ENCODE measurements at places on chromosomes 3 and 15. TPM values are rescaled to one million over a fixed set of nuclear protein-coding genes. Genes with fewer than 3 reads are reported as not detected.
A peak's percentile ranks its signal among the peaks of the same experiment; 100 is the strongest.

DNA sequence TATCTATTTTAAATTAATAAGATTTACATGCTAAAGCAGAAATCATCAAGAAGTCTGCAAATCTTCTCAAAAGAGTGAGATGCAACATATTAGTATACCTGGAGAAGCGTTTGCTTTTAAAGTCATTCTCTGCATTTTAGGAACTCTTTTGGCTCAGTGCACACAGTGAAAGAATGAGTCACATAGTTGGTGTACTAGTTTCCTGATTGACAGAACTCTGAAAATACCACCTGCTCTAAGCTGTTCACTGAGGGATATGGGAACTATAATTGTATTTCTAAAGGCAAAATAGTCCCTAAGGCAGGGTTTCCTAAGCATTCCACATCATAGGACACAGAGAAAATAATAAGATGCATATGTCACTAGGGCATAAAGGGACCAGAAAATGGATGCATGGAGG lies 838.5 kb downstream of the DIPK2A start:
- no peaks in the 10 kb centered on the region for H3K4me1 ChIP-seq
- DNase-seq: no peak
- H3K27me3 ChIP-seq: no peaks in the 10 kb centered on the region
- no peak overlapping the region for H3K4me3 ChIP-seq

- no peaks in the 10 kb centered on the region for H3K27me3 ChIP-seq
- H3K36me3 ChIP-seq: no peaks in the 10 kb centered on the region
- no peak overlapping the region for H3K4me3 ChIP-seq
- DNase-seq: no peak
- H3K27ac ChIP-seq: no peak overlapping the region
- no peaks in the 10 kb centered on the region for H3K4me1 ChIP-seq
These were observed 43.2 kb downstream of the MAP3K13 start for GRCh38 chr3:185406121-185406620.

- no peaks in the 10 kb centered on the region for H3K4me1 ChIP-seq
- no peak for DNase-seq
- H3K27ac ChIP-seq: no peak overlapping the region
- H3K27me3 ChIP-seq: no peaks in the 10 kb centered on the region
- no peak overlapping the region for H3K4me3 ChIP-seq
These were observed 181.6 kb upstream of the SOX14 start for GRCh38 chr3:137582484-137582883.

- no peak overlapping the region for H3K27ac ChIP-seq
- H3K4me1 ChIP-seq: no peaks in the 10 kb centered on the region
- no peak for DNase-seq
These were observed 45.3 kb downstream of the PLS1 start for GRCh38 chr3:142641504-142641903.

- no peak for DNase-seq
- no peaks in the 10 kb centered on the region for H3K27me3 ChIP-seq
- H3K27ac ChIP-seq: no peak overlapping the region
- no peaks in the 10 kb centered on the region for H3K4me1 ChIP-seq
- H3K4me3 ChIP-seq: no peak overlapping the region
These were observed 86.1 kb downstream of the RTP4 start for GRCh38 chr3:187454085-187454815.

- no peaks in the 10 kb centered on the region for H3K27me3 ChIP-seq
- no peaks in the 10 kb centered on the region for H3K36me3 ChIP-seq
- no peak overlapping the region for H3K27ac ChIP-seq
- DNase-seq: peak; percentile 61
- H3K4me3 ChIP-seq: no peak overlapping the region
- H3K4me1 ChIP-seq: no peaks in the 10 kb centered on the region
These were observed 8.0 kb upstream of the SEMA4B start for GRCh38 chr15:90192961-90193786.

DNA sequence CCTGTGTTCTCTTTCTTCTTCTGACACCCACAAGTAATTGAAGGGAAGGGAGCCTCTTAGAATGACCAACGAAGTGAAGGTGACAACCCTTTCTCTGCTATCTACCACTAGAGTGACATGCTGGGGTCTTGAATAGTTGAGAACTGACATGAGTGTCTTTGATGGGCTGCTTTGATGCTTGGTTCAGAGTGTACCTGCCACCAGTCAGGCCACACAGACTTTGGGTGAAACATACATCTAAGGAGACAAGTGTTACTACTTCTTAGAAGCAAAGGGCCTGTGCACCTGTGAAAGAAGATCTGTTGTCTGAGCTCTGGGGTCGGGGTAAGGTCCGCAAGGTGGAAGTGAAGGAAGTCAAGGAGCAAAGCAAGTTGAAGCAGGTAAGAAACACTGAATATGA lies 1040.7 kb upstream of the CFAP20DC start:
- H3K4me3 ChIP-seq: no peak overlapping the region
- no peaks in the 10 kb centered on the region for H3K36me3 ChIP-seq
- H3K4me1 ChIP-seq: no peaks in the 10 kb centered on the region
- no peak for DNase-seq
- H3K27me3 ChIP-seq: no peaks in the 10 kb centered on the region
- no peak overlapping the region for H3K27ac ChIP-seq

GRCh38 chr3:43926055-43926454 lies 235.3 kb downstream of the ABHD5 start:
- H3K36me3 ChIP-seq: no peaks in the 10 kb centered on the region
- no peaks in the 10 kb centered on the region for H3K27me3 ChIP-seq
- no peak overlapping the region for H3K4me3 ChIP-seq
- no peak overlapping the region for H3K27ac ChIP-seq
- no peak for DNase-seq

DNA sequence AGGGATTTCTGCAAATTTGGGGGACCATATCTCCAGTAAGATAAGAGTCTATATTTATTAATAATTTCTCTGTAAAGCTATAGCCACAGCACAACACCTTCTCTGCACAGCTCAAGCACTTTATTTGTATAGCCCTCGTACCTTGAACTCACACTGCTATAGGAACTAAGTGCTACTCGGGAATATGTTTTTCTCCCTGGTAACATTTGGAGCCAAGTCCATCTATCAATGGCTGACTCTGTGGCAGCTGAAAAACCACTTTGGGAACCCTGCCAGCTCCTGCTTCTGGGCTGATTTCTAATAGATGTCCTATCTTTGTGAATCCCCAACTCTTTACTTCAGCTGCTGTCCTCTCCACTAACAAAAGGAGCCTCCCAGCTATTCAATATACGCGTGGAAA lies 298.5 kb downstream of the GBE1 start:
- H3K4me1 ChIP-seq: no peaks in the 10 kb centered on the region
- H3K27me3 ChIP-seq: no peaks in the 10 kb centered on the region
- no peak for DNase-seq
- no peaks in the 10 kb centered on the region for H3K36me3 ChIP-seq

DNA sequence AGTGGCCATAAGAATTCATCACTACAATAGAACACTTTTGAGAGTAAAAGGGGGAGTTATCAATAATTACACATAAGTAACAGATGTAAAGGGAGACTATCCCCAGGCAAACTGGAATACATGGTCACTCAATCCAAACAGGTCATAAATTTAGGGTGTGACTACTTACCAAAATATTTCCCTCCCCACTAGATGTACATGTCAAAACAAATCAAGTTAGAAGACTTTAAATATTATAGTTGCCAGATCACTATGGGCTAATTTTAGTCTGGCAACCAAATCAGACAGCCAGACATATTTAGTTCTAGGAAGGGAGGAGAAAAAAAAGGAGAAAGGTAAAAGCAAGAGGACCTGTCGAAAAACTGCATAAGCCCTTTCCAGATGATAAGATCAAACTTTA lies 23.1 kb downstream of the SLC24A5 start:
- no peaks in the 10 kb centered on the region for H3K36me3 ChIP-seq
- no peaks in the 10 kb centered on the region for H3K27me3 ChIP-seq
- peaks cover 2% of the 10 kb centered on the region for H3K4me1 ChIP-seq
- H3K27ac ChIP-seq: no peak overlapping the region
- H3K4me3 ChIP-seq: no peak overlapping the region

DNA sequence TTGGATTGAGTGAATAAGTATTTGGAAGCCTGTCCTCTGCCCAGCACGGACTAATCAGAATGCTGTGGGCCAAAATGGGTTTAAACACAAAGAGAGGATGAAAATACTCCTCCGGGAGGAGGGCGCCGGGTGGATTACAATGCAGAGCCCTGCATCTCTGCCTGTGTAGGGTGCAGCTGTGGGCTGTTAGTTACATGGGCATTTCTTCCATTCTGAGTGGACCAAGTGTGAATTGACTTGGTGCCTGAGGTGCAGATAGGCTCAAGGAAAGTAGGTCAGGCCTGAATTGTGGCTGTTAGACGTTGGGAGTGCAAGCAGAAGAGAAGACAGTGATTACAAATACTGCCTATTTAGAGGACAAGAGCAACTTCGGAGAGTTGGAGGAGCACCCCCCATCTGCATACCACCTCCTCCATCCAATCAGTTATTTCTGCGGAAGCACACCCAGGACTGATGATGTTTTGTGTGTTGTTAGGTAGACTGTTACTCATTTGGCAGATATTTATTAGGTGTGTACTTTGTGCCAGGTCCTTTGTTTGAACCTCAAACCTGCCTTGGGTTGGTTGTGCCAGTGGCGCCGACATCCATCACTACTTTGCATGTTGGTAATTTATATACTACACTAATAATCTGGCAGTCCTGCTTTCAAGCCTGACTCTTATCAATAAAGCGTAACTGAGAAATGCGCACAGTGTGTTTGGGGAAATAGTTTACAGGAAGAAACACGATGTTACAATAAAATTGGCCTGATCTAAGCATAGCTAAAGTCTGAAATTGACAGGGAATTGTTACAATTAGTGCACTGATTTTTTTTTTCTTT lies 33.0 kb downstream of the PTPRG start:
- H3K36me3 ChIP-seq: no peaks in the 10 kb centered on the region
- peaks cover 16% of the 10 kb centered on the region for H3K4me1 ChIP-seq
- H3K27me3 ChIP-seq: no peaks in the 10 kb centered on the region
- no peak overlapping the region for H3K4me3 ChIP-seq
- no peak for DNase-seq
- no peak overlapping the region for H3K27ac ChIP-seq

GRCh38 chr3:43345877-43346276 lies 59.5 kb downstream of the SNRK start:
- H3K27me3 ChIP-seq: no peaks in the 10 kb centered on the region
- no peak for DNase-seq
- no peak overlapping the region for H3K27ac ChIP-seq
- H3K4me1 ChIP-seq: no peaks in the 10 kb centered on the region
- H3K36me3 ChIP-seq: peaks cover 21% of the 10 kb centered on the region
- no peak overlapping the region for H3K4me3 ChIP-seq

- no peaks in the 10 kb centered on the region for H3K27me3 ChIP-seq
- no peak for DNase-seq
- H3K4me3 ChIP-seq: no peak overlapping the region
- peaks cover 4% of the 10 kb centered on the region for H3K4me1 ChIP-seq
- no peak overlapping the region for H3K27ac ChIP-seq
- no peaks in the 10 kb centered on the region for H3K36me3 ChIP-seq
These were observed 113.2 kb downstream of the PTPRG start for GRCh38 chr3:61674596-61674995.

DNA sequence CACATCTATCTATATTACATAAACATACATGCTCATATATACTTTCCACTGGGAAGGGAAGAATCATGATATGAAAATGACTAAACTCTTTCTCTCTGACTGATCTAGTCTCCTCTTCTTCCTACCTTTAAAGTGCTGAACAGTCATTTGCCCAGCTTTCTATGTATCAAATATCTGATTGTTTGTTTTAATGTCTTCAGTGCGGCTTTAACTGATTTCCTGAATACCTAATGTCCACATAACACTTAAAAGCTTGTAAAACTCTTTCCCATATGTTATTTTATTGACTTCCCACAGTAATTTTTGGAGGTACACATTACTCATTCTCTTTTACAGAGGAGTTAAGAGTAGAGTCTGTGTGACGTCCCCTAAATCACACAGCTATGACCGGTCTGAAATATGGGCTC lies 28.2 kb downstream of the CPOX start:
- no peaks in the 10 kb centered on the region for H3K4me1 ChIP-seq
- no peaks in the 10 kb centered on the region for H3K27me3 ChIP-seq
- no peaks in the 10 kb centered on the region for H3K36me3 ChIP-seq
- DNase-seq: no peak
- no peak overlapping the region for H3K27ac ChIP-seq
- H3K4me3 ChIP-seq: no peak overlapping the region

DNA sequence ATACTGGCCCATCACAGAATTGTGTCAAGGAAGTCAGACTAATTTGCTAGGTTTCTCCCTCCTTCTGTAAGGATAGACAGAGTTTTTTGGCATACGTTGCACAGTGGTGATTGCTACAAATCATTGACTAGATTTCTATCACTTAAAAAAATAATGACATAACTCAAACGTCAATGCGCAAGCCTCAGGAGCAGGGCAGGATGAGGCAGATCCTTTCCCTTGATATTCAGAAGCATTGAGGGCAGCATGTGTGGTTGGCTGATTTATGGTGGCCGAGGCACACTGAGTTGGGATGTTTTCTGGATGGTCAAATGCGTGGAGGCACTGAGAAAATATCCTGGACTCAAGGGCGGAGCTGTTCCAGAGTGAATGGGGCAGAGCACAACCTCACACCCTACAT lies 14.4 kb downstream of the THSD4 start:
- no peak for DNase-seq
- H3K27me3 ChIP-seq: no peaks in the 10 kb centered on the region
- H3K36me3 ChIP-seq: no peaks in the 10 kb centered on the region
- peaks cover 2% of the 10 kb centered on the region for H3K4me1 ChIP-seq
- no peak overlapping the region for H3K4me3 ChIP-seq
- H3K27ac ChIP-seq: no peak overlapping the region

GRCh38 chr15:31326875-31327668 lies 437 bp downstream of the KLF13 start:
- no peak for DNase-seq
- H3K27me3 ChIP-seq: no peaks in the 10 kb centered on the region
- H3K27ac ChIP-seq: peak overlapping the region; percentile 83
- peak overlapping the region; percentile 95 for H3K4me3 ChIP-seq

GRCh38 chr3:22969276-22969675 lies 233.9 kb upstream of the UBE2E2 start:
- no peak for DNase-seq
- H3K4me3 ChIP-seq: no peak overlapping the region
- no peaks in the 10 kb centered on the region for H3K36me3 ChIP-seq
- H3K4me1 ChIP-seq: no peaks in the 10 kb centered on the region
- no peak overlapping the region for H3K27ac ChIP-seq

Gene SEMA3F
- total RNA-seq: 39.2 TPM

Gene GOLGA8H
- 1.3 TPM for total RNA-seq

Gene ALDH1L1
- total RNA-seq: 31.2 TPM

Gene HIGD2B
- total RNA-seq: not detected

Gene POU1F1
- not detected for total RNA-seq

Gene ANKRD34C
- 0.30 TPM for total RNA-seq

Gene OR5K2
- total RNA-seq: not detected
